Stimulated activated CD4-positive, alpha-beta T cell treated with anti-CD3 and anti-CD28 coated beads, Interleukin-15, amount 100 ng/mL, for 24 hours (primary cell): ENCODE measurements at places on chromosomes 6 and 20.

GRCh38 chr6:163956571-163957407 is 542.3 kb downstream of the QKI start:
- DNase-seq, result peak; percentile 70

DNA sequence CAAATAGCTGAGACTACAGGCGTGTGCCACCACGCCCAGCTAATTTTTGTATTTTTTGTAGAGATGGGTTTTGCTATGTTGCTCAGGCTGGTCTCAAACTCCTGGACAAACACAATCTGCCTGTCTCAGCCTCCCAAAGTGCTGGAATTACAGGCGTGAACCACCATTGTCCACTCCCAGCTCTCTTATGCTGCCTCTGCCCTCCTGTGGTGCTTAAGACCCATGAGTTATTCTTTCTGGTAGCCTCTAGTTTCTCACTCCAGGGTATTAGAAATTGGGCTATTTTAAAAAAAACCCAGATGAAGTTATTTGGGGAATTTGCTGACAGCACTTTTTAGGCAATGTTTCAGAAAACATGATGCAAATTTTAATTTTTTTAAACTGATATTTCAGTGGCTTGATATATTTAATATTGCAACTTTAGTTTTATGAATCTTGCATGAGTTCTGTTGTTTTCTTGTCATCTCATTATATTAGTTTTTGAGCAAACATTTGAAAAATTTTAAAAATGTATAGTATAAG is 114.0 kb upstream of the FOXO3 start:
- no peak for DNase-seq

DNA sequence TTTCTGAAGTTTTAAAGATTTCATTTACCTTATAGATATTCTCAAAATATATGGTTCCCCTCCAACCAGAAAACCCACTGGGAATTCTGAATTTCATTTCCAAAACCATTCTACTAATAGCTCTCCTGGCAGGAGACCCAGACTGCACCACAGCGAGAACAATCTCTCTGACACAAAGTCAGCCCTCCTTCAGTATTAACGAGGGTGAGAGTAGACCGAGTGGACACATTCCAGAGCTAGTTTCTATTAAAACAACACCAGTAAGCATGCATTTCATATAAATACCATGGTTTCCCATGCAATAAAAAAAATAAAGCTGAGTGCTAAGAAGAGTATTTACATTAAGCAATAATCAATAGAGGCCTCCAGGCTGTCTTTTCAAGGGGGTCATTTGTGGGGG is 899.6 kb upstream of the SLC35B3 start:
- DNase-seq, result no peak

DNA sequence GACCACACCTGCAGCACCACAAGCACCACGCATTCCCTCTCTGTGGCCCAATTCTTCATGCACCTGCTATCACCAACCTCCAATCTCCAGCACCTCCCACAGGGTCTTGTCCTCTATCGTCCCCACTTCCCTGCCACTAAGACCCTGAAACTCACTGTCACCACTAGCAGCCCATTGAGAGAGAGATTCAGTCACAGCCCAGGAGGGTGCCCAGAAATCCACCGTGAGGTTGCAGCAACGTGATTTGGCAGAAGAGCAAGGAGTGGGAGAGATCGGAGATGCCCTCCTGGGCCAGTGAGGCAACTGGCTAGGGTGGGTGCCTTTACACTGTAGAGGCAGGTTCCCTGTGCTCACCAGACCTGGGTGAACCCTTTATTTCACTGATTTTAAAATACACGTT is 90.1 kb downstream of the ANKRD60 start:
- DNase-seq, result no peak

GRCh38 chr20:2750491-2751251 is 49.8 kb downstream of the CPXM1 start:
- DNase-seq, result peak; percentile 34

- no peak for DNase-seq
These were observed 23.0 kb downstream of the BCKDHB start for GRCh38 chr6:80129485-80129884.

DNA sequence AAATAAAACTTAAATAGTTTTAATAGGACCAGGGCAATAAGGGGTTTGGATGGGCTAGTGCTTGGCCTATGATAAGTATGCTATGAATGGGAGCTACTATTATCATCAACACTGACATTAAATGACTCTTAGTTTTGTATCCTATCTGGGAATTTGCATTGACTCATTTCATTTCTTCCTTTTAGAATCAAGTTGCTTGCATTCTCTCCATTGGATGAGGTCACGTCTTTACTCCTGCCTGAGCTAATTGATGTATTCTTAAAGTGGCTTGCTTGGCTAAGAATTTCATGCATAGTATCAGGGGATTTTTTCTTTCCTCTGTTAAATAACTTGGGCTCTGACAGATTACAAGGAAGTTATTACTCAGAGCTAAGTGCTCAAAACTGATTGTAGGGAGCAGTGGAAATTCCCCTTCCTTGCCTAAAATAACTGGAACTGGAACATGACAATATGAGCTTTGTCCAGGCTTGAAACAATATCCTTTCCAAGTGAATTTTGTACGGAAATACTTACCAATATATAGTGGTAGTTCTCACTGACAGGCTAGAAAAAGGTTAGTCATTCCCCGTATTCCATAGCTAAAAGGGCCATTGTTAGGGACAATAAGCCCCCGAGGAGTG is 169.9 kb downstream of the BCAS1 start:
- DNase-seq, result no peak

GRCh38 chr6:157530126-157530525 is 149.1 kb downstream of the ZDHHC14 start:
- no peak for DNase-seq

GRCh38 chr6:107511511-107511993 is 21.6 kb downstream of the SOBP start:
- DNase-seq, result no peak

DNA sequence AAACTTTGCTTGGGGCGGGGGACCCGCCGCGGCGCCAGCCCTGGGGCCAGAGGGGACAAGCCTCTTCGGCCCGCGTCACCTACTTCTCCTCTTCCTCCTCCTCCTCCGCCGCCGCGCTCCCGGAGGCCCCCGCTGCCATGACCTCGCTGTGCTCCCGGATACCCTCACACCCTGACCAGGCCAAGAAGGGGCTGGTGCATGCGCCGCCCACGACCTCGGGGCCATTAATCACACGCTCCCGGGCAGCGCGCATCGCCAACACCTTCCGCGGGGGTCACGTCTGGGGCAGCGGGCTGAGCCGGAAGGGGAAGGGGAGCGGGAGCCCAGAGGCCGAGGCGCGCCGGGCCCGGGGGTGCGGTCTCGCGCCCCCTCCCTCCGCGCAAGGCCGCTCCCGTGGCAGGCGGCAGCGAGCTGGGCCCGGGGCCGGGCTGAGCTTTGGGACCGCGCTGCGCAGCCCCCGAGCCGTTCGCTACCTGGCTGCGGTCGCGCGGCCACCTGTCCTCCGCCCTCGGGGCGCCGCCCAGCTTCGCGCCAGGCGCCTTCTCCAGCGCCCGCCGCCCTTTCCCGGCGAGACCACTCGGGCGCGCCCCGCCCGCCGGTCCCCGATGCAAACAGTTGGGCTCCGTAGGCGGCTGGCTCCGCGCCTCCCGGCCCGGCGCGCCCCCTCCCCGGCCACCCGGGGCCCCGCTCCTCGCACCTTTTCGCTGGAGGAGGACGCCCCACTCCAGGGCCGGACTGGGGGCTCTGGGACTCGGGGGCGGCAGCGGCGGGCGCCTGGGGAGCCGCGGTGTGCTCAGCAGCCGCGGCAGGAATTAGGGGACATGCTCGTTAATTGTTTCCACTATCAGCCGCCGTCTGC is 575 bp upstream of the CNR1 start:
- peak; percentile 26 for DNase-seq

DNA sequence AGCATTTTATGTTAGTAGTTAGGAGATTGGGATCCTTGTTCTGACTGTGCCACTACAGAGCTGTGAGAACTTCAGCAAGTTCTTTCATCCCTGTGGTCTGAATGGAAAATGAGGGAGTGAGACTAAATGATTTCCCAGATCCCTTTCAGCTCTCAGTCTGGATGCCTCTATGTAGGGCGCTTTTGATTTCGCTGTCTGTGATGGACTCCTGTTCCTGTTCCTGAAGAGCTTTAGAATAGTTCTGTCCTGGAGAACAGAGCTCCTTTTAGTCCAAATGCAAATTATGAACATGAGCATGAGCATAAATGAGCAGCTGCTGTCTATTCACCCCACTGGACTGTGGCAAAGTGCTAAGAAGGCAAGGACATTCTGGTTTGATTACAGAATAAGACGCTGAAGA is 61.4 kb upstream of the NT5E start:
- DNase-seq, result no peak

GRCh38 chr20:54598352-54598751 is 123.0 kb downstream of the DOK5 start:
- no peak for DNase-seq

DNA sequence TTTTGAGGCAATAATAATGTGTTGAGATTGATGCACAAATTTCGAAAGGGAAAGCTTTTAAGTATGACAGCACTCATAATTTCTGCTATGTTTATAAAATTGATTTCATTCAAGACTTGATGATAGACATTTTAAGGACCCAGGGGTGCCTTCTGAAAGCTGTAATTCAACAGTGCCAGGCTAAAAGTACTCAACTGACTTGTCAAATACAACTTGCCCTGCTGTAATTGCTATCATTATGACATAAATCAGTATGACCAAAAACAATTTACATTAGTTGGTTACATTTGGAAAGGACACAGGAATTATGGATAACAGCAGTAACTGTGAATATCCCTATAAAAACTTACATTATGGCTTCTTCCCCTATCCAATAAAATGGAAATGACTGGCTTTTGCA is 178.9 kb downstream of the MMUT start:
- DNase-seq, result no peak

- peak; percentile 51 for DNase-seq
These were observed 243.5 kb upstream of the PREP start for GRCh38 chr6:105646391-105646867.

GRCh38 chr20:48815537-48815936 is 12.3 kb downstream of the PREX1 start:
- DNase-seq, result no peak

- DNase-seq, result peak; percentile 22
These were observed 524 bp downstream of the C20orf203 start for GRCh38 chr20:32672982-32673851.

GRCh38 chr6:30329331-30329730 is 2.6 kb downstream of the TRIM39 start:
- no peak for DNase-seq

DNA sequence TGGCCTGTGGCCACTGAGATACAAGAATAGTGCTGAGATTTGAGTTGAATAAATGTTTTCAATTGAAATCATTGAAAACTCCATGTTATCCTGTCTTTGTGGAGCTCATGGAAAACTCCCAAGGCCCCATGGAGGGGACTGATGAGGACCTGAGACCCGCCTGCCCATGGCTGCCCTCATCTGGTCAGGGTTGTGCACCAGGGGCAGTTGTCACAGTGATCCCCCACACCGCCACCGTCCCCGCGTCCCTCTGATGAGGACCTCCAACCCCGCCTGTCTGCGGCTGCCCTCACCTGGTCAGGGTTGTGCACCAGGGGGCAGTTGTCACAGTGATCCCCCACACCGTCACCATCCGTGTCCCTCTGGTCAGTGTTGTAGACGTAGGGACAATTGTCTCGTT is 27.8 kb downstream of the THBS2 start:
- no peak for DNase-seq

- DNase-seq, result no peak
These were observed 5.4 kb downstream of the CTNNBL1 start for GRCh38 chr20:37699202-37699601.

DNA sequence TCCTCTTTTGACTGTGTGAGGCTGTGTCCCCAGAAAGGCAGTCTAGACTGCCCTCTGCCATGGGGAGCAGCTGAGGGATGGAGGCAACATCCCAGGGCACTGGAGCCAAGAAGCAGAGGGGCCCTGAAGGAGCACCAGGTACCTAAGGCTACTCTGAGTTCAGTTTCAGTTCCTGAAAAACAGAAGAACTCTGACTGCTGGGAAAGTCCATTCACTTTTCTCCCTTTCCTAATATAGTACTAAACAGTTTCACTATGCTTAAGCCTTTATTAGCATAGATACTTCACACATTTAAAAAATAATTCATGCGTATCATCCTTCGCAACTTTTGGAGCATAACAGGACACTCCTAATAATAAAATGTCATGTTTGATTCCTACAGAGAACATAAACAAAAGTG is 130.0 kb downstream of the FOXC1 start:
- no peak for DNase-seq

DNA sequence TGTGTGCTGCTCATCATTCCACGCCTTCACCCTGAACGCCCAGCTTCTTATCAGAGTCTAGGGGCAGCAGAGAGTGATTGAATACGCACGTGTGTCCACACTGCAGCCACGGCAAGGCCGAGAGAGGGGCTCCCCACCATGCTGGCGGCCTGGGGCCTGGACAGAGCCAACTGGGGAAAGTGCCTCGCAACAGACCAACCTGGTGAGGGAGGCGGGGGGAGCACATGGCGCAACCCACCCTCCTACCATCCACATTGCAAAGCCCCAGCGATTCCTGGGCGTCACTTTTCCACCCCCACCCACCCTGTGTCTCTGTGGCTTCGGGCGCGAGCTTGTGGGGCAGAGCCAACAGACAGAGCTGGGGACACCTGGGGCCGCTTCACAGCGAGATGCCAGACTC is 66.4 kb upstream of the DUSP22 start:
- DNase-seq, result no peak

GRCh38 chr6:144417681-144418080 is 132.5 kb downstream of the UTRN start:
- no peak for DNase-seq

DNA sequence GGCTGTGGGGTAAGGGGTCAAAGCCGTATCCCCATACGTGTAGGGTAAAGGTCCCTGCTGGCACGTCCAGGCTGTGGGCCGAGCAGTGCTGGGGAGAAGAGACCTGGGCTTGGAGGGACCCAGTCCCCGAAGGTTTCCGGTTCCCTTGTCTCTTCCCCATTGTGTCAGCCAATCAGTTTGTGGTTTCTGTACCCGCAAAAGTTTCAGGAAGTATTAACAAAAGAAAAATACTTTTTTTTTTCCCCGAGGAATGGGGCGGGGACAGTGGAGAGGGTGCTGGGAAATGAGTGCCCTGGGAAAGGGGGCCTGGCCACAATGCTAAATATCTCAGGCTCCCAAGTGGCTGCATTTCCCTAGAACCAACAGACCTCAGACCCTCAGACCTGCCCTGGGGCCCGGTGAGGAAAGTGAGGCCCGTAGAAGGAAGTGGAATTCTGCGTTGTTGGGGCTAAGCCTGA is 15.2 kb upstream of the AMD1 start:
- no peak for DNase-seq

DNA sequence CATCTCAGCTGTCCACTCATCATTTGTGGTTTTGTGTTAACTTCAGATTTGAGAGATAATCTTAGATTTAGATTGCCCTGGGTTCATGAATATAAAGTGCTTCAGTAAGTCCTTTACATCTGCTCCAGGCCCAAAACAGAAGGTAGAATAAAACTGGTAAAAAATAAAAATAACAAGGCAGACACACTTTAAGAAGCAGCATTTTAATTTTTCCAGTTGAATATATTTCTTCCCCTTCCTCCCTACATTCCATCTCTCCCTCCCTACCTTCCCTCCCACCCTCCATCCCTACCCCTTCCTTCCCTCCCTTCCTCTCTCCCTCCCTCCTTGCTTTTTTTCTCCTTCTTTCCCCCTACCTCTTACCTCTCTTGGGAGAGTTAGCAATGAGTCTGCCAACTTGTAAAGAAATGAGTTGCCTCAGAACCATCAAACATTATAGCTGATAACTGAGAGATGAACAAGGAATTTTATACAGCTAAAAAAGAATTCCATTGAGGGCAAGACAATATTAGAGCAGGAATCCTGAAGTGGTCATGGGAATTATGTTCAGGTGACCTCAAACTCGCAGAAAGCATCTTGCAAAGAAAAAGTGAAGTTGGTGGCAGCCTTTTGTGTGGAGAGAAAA is 145.0 kb upstream of the SOX4 start:
- no peak for DNase-seq

- DNase-seq, result peak; percentile 67
These were observed 792 bp downstream of the SNAP25 start for GRCh38 chr20:10219452-10219791.
